ENCODE measurements at places on chromosomes 1 and 21.
A peak's percentile ranks its signal among the peaks of the same experiment; 100 is the strongest.

DNA sequence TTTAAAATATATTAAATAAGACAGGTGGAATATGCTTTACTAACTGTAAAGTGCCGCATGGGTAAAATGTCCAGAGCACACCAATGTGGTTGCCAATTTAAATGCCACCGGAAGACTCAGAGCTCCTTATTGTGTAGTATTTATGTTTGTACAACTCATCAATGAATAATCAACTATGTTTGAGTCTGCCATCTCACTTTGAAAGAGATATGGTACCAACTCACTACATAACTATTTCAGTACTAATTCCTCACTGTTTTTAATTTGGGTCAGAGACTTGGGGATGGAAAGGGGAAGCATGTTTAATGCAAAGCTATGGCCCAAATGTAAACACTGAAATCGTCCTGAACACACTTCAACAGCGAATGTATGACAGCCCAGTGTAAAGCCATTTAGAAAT is 144.8 kb downstream of the NR5A2 start:
- no peaks in the 10 kb centered on the region for H3K27me3 ChIP-seq
- H3K4me3 ChIP-seq, result no peak overlapping the region
- no peaks in the 10 kb centered on the region for H3K36me3 ChIP-seq
- no peak for DNase-seq

GRCh38 chr1:185404907-185405568 is 88.0 kb upstream of the IVNS1ABP start:
- H3K4me1 ChIP-seq, result peaks cover 2% of the 10 kb centered on the region
- peak; percentile 51 for DNase-seq
- H3K4me3 ChIP-seq, result no peak overlapping the region
- H3K36me3 ChIP-seq, result no peaks in the 10 kb centered on the region

GRCh38 chr1:206463911-206464310 is 6.4 kb upstream of the IKBKE start:
- H3K4me1 ChIP-seq, result peaks cover 9% of the 10 kb centered on the region
- H3K27ac ChIP-seq, result no peak overlapping the region
- DNase-seq, result no peak
- H3K27me3 ChIP-seq, result no peaks in the 10 kb centered on the region

- H3K27me3 ChIP-seq, result no peaks in the 10 kb centered on the region
- H3K36me3 ChIP-seq, result peaks cover 2% of the 10 kb centered on the region
- H3K4me3 ChIP-seq, result no peak overlapping the region
- H3K27ac ChIP-seq, result no peak overlapping the region
Measured at GRCh38 chr1:112524986-112525385, 16.2 kb downstream of the WNT2B start.

GRCh38 chr1:52007215-52008002 is 16.9 kb upstream of the RAB3B start:
- H3K27me3 ChIP-seq, result no peaks in the 10 kb centered on the region
- no peak overlapping the region for H3K4me3 ChIP-seq
- H3K36me3 ChIP-seq, result no peaks in the 10 kb centered on the region
- H3K4me1 ChIP-seq, result peaks cover 4% of the 10 kb centered on the region
- no peak overlapping the region for H3K27ac ChIP-seq
- DNase-seq, result peak; percentile 5

DNA sequence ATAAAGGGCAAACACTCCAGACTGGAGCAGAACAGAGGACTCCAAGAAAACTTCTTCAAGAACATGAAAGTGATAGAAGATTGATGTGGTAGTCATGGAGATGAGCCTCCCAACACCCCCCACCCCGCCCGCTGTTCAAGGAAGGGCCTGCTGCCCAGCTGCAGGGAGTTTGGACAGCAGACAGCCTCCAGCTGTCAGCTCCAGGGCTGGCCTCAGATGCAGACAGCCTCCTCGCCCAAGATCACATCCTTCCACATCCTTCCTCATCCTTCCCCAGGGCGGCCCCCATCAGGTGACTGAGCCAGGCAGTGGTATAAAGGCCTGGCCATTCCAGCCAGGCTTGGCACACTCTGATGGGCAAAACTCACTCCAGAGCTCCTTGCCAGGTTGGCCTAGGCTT is 24.6 kb downstream of the HMGN2 start:
- no peaks in the 10 kb centered on the region for H3K4me1 ChIP-seq
- H3K27ac ChIP-seq, result no peak overlapping the region
- no peak for DNase-seq
- H3K27me3 ChIP-seq, result no peaks in the 10 kb centered on the region

GRCh38 chr21:34546542-34546941 is 34.5 kb upstream of the KCNE1 start:
- peaks cover 6% of the 10 kb centered on the region for H3K36me3 ChIP-seq
- no peaks in the 10 kb centered on the region for H3K27me3 ChIP-seq
- H3K4me1 ChIP-seq, result peaks cover 19% of the 10 kb centered on the region

DNA sequence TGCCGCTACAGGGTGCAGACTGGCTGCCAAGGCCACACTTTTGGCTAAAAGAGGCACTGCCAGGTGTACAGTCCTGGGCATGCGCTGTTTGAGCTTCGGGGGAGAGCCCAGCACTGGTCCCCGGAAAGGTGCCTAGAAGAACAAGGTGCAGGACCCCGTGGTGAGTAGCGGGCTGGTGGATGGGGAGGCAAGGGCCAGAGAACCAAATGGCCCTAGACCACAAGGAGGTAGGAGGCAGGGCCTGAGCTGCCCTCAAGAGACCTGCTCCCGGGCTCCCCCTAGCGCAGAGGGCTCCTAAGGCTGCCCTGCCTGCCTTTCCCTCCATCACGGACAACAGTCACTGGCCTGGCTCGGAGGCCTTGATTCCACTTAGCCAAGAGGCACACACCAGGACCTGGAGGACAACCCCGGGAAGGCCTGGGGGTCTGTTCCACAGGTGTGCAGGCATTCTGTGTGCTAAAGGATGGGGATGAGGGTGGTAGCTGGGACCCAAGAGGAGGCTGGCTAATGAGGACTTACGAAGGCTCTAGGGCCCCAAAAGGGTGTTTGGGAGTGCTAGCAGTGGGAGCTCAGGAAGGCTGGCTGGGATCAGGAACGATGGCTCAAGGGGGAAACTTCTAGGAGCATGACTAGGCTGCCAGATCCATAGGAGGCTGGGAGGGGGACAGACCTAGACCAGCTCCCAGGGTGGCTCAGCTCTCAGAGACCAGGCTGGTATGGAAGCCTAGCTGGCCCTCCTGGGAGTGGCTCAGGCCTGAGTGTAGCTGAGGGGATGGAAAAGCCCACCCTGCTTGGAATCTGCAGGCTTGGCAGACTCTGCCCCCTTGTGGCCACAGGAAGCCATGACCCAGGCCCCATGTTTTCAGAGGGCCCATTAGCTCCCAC is 742 bp downstream of the ARTN start:
- H3K27me3 ChIP-seq, result no peaks in the 10 kb centered on the region
- peaks cover 34% of the 10 kb centered on the region for H3K4me1 ChIP-seq
- no peaks in the 10 kb centered on the region for H3K36me3 ChIP-seq

GRCh38 chr1:71792264-71792663 is 490.1 kb downstream of the NEGR1 start:
- H3K4me1 ChIP-seq, result no peaks in the 10 kb centered on the region
- no peak overlapping the region for H3K4me3 ChIP-seq
- peak; percentile 2 for DNase-seq
- H3K36me3 ChIP-seq, result no peaks in the 10 kb centered on the region
- H3K27me3 ChIP-seq, result no peaks in the 10 kb centered on the region

DNA sequence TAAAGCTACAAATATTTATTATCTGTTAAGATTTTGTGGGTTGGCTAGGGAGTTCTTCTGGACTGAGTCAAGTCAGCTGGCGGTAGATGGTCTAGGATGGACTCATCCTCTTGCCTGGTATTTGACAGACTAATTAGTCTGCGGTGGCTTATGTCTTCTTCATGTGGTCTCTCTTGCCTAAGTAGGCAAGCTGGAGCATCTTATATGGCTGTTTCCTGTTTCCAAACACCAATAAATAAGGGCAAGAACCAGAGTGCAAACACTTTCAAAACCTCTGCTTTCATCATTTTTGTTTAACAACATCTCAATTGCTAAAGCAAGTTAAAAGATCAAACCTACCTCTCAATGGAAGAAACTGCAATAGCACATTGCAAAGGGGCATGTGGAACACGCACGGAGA is 484.8 kb downstream of the PTPRC start:
- no peaks in the 10 kb centered on the region for H3K27me3 ChIP-seq
- H3K27ac ChIP-seq, result no peak overlapping the region
- H3K4me1 ChIP-seq, result no peaks in the 10 kb centered on the region
- no peak for DNase-seq
- H3K36me3 ChIP-seq, result no peaks in the 10 kb centered on the region

GRCh38 chr1:58904299-58905125 is 120.7 kb upstream of the JUN start:
- no peak for DNase-seq
- H3K27ac ChIP-seq, result peak overlapping the region; percentile 98
- H3K4me3 ChIP-seq, result peak overlapping the region; percentile 44
- no peaks in the 10 kb centered on the region for H3K27me3 ChIP-seq
- no peaks in the 10 kb centered on the region for H3K36me3 ChIP-seq
- H3K4me1 ChIP-seq, result peaks cover 62% of the 10 kb centered on the region

- DNase-seq, result peak; percentile 13
- no peaks in the 10 kb centered on the region for H3K36me3 ChIP-seq
- H3K4me1 ChIP-seq, result no peaks in the 10 kb centered on the region
- no peak overlapping the region for H3K27ac ChIP-seq
Measured at GRCh38 chr21:25039461-25040380, 567.6 kb downstream of the MRPL39 start.

- no peak overlapping the region for H3K27ac ChIP-seq
- no peaks in the 10 kb centered on the region for H3K4me1 ChIP-seq
- DNase-seq, result peak; percentile 35
- peaks cover 21% of the 10 kb centered on the region for H3K36me3 ChIP-seq
- no peaks in the 10 kb centered on the region for H3K27me3 ChIP-seq
- H3K4me3 ChIP-seq, result no peak overlapping the region
Measured at GRCh38 chr1:116514708-116515525, 55.9 kb downstream of the CD58 start.

GRCh38 chr1:8016210-8016894 is 9.8 kb downstream of the ERRFI1 start:
- DNase-seq, result no peak
- peaks cover 3% of the 10 kb centered on the region for H3K36me3 ChIP-seq
- H3K27me3 ChIP-seq, result no peaks in the 10 kb centered on the region
- H3K27ac ChIP-seq, result no peak overlapping the region

- no peak overlapping the region for H3K27ac ChIP-seq
- peak; percentile 65 for DNase-seq
- no peaks in the 10 kb centered on the region for H3K36me3 ChIP-seq
- no peaks in the 10 kb centered on the region for H3K4me1 ChIP-seq
Measured at GRCh38 chr1:158121604-158122254, 59.0 kb upstream of the CD1D start.

DNA sequence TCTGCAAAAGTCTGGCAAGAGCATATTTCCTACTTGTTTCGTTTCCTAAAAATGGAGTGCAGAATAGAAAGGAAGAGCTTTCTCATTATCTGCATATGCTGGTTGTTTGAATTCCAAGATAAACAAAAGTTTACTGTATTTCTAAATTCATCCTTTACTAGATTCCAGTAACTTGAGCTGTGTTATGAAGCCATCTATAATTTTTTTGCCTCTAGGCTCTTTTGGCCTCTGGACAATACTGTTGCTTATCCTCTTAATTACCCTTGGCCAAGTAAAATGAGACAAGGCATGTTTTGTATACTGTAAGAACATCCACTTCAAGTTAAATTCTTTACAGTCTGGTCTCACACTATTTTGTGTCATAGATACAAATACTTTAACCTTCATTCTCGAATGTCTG is 45.6 kb upstream of the HFM1 start:
- no peaks in the 10 kb centered on the region for H3K36me3 ChIP-seq
- H3K27ac ChIP-seq, result no peak overlapping the region
- DNase-seq, result no peak
- H3K27me3 ChIP-seq, result no peaks in the 10 kb centered on the region

- no peak overlapping the region for H3K4me3 ChIP-seq
- no peaks in the 10 kb centered on the region for H3K36me3 ChIP-seq
- DNase-seq, result no peak
Measured at GRCh38 chr1:111392460-111392945, 35.0 kb downstream of the OVGP1 start.

- no peak for DNase-seq
- no peaks in the 10 kb centered on the region for H3K27me3 ChIP-seq
- H3K4me1 ChIP-seq, result no peaks in the 10 kb centered on the region
- H3K27ac ChIP-seq, result no peak overlapping the region
Measured at GRCh38 chr1:56626546-56626945, 18.6 kb upstream of the PRKAA2 start.

GRCh38 chr1:147586414-147586813 is 45.1 kb downstream of the BCL9 start:
- no peaks in the 10 kb centered on the region for H3K4me1 ChIP-seq
- no peak overlapping the region for H3K27ac ChIP-seq
- H3K27me3 ChIP-seq, result no peaks in the 10 kb centered on the region
- H3K36me3 ChIP-seq, result no peaks in the 10 kb centered on the region
- no peak overlapping the region for H3K4me3 ChIP-seq

- H3K4me3 ChIP-seq, result no peak overlapping the region
- peaks cover 16% of the 10 kb centered on the region for H3K4me1 ChIP-seq
- H3K36me3 ChIP-seq, result no peaks in the 10 kb centered on the region
- DNase-seq, result no peak
- no peak overlapping the region for H3K27ac ChIP-seq
Measured at GRCh38 chr1:102107441-102107840, 110.7 kb upstream of the OLFM3 start.

DNA sequence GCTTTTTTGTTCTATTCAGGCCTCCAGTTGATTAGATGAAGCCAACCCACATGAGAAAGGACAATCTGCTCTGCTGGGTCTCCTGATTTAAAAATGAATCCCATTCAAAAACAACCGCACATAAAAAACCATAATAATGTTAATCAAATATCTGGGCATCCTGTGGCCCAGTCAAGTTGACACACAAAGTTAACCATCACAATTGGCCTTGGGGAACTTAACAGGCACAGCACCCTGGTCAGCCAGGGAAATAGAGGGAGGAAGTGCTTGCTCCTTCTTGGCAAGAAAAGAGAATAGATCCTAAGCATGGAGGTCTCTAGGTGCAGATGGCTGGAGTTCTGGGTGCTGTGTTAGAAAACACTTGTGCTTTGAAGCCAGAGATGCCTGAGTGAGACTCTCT is 109.6 kb upstream of the OLIG2 start:
- H3K27ac ChIP-seq, result no peak overlapping the region
- H3K36me3 ChIP-seq, result no peaks in the 10 kb centered on the region
- peaks cover 2% of the 10 kb centered on the region for H3K27me3 ChIP-seq
- no peak for DNase-seq
- no peak overlapping the region for H3K4me3 ChIP-seq
- H3K4me1 ChIP-seq, result no peaks in the 10 kb centered on the region

DNA sequence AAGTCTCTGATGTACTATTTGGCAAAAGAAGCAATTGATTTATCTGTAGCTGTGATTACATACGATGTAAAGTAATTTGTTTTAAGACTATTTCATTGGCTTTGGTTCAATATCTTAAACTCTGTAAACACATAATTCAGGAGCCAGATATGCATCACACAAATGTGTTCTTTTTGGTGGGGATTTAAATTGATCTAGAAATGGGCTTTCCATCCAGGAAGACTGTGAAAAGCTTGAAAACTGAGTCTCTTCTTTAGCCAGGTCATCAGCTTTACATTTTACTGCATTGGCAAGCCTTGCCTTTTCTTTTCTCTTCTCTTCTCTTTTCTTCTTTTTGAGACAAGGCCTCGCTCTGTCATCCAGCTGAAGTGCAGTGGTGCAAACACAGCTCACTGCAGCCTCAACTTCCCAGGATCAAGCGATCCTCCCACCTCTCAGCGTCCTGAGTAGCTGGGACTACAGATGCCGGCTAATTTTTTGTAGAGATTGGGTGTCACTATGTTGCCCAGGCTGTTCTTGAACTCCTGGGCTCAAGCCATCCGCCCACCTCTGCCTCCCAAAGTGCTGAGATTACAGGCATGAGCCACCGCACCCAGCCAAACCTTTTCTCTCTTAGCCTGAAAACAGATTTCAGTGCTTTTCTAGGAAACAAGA is 1.4 kb downstream of the RCAN3 start:
- H3K4me1 ChIP-seq, result peaks cover 5% of the 10 kb centered on the region
- DNase-seq, result no peak
- H3K36me3 ChIP-seq, result no peaks in the 10 kb centered on the region
- peak overlapping the region; percentile 43 for H3K27ac ChIP-seq
- no peaks in the 10 kb centered on the region for H3K27me3 ChIP-seq

All from small intestine (tissue), 16 donors.